ENCODE measurements at places on chromosomes 7 and 10.

DNA sequence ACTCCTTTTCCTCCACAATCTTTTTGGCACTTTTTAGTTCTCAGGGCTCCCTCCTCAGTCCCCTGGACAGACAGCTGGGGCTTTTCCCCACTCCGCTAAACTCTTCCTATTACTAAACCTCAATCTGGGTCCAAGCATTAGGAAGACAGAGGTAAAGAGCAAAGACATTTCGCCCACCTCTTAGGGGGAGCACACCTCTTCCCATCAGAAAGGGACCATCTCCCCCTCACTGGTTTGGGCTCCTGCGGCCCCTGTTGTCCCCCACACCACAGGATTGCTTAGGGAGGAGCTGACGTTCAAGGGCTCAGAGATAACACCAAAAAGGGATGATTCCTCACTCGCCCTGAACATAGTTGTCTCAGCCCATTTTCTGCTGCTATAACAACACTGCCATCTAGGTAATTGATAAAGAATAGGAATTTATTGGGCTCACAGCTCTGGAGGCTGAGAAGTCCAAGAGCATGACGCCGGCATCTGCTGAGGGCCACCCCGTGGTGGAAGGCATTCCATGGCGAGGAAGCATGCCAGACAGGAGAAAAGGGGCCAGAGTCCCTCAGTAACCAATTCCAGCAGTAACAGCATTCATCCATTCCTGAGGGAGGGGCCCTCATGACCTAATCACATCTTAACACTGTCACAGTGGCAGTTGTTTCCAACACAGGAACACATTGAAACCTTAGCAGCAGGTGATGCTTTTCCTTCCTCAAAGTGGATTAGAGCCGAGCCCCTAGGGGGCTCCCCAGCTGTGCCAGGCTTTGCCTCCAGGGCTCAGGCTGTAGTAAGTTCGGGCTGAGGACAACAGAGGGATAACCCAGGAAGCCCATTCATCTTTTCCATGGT, 209.6 kb downstream of the EBF3 start:
- no peak for DNase-seq

- DNase-seq: no peak
Measured at GRCh38 chr10:126253611-126253998, 134.7 kb downstream of the ADAM12 start.

DNA sequence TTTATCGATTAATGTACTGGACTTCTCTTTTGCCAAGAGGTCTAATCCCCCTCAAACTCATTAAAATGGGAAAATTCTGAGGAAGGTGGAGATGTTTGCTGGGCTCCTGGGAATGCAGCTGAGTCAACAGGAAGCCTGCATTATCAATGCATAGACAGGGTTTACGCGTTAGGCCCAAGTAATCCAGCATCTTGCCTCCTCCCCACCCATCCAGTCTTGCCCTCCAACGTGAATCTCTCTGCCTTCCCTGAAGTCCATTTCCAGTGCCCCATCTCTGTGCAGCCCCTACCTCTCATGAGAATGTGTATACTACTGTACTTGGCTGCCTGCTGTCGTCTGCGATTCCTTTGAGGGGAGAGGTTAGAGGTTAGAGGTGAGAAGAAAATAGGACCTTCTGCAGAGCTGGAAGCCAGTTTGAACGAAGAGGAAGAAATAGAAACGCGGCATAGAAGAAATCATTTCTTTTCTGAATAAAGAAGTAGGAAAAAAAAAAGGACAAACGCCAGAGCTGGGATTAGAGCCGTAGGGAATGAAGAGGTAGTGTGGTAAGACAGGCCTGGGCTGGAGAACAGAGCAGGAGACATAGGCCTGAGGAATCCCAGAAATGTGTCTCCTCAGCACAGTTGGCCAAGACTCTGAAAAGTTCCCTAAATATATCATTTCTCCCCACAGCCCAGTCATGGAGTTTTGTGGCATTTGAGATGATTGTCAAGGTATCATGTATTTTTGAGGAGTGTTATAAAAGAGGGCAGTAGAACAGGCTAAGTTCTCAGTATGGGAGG, 75.6 kb downstream of the MYOF start:
- no peak for DNase-seq

DNA sequence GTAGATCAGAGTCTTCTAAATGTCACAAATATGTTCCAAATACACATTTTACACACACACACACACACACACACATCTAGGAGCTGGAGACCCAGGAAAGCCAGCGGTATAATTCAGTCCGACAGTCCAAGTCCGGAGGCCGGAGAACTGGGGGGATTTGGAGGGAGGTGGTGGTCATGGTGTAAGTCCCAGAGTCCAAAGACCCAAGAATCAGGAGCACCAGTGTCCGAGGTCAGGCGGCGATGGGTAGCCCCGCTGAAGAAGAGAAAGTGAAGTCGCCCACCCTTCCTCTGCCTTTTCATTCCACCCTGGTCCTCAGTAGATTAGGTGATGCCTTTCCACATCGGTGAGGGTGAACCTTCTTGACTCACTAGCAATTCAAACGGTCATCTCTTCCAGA, 154.8 kb downstream of the CAMK1D start:
- no peak for DNase-seq

GRCh38 chr10:102868911-102869257, 386 bp upstream of the AS3MT start:
- DNase-seq: no peak

GRCh38 chr10:78975926-78976325, 92.8 kb upstream of the ZMIZ1 start:
- DNase-seq: no peak

DNA sequence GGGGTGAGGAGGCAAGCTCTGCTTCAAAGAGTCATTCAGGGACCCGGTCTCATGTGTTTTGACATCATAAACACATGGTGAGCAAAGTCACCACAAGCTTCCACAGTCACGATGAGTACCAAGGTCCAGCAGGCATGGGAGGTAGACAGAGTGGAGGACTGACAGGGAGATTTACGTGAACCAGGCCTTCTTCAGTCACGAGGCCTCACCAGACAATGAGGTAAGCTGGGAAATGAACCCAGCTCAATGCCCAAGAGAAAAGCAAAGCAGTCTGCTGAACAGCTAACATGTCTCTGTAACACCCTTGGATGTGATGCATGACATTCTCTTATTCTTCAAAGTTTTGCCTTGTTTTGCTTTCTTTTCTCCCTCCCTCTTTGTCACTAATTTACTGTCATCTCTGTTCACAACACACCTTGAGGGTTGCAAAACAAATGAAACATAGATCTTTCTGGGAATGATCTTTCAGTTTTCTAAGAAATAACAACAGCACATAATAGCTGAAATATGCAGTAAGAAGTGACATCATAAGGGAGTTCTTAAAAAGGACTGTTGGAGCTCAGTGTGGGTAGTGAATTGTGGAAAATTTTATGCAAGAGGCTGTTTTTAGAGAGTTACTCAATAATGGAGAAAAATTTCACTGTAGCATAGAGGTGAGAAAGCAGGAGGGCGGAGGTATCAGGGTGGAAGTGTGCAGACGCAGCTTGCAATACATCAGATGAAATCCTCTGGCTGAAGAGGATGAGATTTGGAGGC, 9.0 kb downstream of the PPP1R17 start:
- no peak for DNase-seq

DNA sequence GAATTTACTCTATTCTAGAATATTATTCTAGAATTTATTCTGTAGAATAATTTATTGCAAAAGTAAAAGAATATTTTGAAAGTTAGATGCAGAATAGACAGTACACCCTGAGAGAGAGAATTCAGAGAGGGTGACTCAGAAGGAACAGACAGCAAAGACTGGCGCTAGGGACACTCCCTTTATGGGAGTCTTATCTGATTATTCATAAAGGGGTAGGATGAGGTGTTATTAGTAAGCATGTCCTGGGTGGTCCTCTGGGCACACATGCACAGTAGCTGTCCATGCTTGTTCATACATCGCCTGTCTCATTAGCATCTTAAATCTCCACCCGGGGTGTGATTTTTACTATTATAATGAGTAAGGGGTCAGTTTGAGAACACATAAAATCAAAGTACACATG, 100.1 kb downstream of the XPNPEP1 start:
- DNase-seq: no peak

- DNase-seq: no peak
Measured at GRCh38 chr7:106283501-106283830, 1.3 kb downstream of the NAMPT start.

GRCh38 chr7:148296994-148297644, 293.4 kb upstream of the C7orf33 start:
- DNase-seq: no peak

DNA sequence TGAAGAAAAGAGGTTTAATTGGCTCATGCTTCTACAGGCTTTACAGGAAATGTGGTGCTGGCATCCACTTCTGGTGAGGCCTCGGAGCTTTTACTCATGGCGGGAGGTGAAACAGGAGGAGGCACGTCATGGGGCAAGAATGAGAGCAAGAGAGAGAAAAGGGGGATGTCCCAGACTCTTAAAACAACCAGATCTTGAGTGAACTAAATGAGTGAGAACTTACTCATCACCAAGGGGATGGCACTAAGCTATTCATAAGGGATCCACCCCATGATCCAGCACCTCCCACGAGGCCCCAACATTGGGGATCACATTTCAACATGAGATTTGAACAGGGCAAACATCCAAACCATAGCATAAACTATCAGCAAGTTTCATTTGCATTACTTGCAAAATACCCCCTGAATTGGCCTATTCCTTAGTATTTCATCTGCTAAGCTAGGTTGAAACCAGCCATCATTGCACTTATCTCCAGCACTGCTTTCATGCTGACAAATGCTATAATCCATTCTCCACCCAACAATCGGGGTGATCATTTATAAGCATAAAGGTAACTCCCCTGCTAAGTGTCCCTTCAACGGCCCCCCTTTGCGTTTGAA, 179.0 kb downstream of the NOC3L start:
- no peak for DNase-seq

GRCh38 chr7:7157887-7158271, 24.5 kb upstream of the C1GALT1 start:
- no peak for DNase-seq

GRCh38 chr7:115056019-115056418, 134.1 kb downstream of the MDFIC start:
- no peak for DNase-seq

DNA sequence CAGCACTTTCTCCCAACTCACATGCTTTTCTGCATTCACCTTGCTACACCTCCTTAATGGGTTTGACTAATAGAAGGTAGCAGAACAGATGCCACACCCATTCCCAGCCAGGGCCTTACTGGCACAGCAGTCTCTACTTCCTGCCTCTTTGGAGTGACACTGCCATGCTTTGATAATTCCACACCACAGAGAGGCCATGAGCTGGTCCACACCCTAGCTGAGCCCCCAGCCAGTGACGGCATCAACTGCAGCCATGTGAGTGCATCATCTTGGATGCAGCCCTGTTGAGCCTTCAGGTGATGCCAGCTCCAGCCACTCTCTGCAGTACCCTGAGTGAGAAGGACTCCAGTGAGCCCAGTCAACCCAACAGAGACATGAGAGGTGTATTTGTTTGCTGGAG, 27.5 kb upstream of the EZH2 start:
- DNase-seq: no peak

GRCh38 chr7:150727381-150727780, 9.8 kb upstream of the GIMAP5 start:
- no peak for DNase-seq
